SIG-M5 (cell line): ENCODE measurements at places on chromosomes 11 and 22.

GRCh38 chr11:91219535-91219934 lies 996.7 kb upstream of the CHORDC1 start:
- no peak for DNase-seq

- no peak for DNase-seq
Measured at GRCh38 chr11:2186669-2187279, 15.2 kb upstream of the TH start.

GRCh38 chr11:44159848-44160721 lies 64.6 kb downstream of the EXT2 start:
- DNase-seq, result no peak

- no peak for DNase-seq
Measured at GRCh38 chr22:37607010-37607934, 1.4 kb upstream of the GGA1 start.

GRCh38 chr11:6845383-6845782 lies at the start of gene OR10A5:
TSS of gene OR10A5 (plus strand) at chr11:6845683. CDS start at chr11:6845683, 0 bp downstream.
- DNase-seq, result no peak

DNA sequence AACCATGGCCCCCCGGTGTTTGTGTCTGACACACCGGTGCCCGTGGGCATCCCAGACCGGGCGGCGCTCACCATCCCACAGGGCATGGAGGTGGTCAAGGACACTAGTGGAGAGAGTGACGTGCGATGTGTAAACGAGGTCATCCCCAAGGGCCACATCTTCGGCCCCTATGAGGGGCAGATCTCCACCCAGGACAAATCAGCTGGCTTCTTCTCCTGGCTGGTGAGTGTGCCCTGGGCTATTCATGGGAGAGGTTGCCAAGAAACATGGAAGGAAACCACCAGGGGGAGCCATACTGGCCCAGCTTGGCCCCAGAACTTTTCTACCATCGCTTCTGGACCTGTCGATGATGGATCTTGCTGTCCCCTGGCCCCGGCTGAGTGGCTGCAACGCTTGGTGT lies 36.5 kb downstream of the PRDM11 start:
- DNase-seq, result no peak

DNA sequence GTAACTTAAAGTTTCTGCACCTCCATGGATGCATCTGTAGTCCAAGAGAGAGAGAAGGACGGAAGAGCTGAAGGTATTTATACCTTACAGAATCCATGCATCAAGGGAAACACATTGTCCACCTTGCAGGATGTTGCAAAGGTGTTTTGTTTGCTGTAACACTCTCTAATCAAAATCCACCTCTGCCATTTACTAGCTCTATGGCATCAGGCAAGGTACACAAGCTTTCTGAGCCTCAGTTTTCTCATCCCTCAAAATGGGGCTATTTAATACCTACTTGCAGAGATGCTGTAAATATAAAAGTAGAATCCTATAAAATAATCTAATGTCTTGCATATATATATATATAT lies 21.6 kb upstream of the SPON1 start:
- DNase-seq, result no peak

- no peak for DNase-seq
Measured at GRCh38 chr22:37972527-37972926, 11.8 kb downstream of the SOX10 start.

DNA sequence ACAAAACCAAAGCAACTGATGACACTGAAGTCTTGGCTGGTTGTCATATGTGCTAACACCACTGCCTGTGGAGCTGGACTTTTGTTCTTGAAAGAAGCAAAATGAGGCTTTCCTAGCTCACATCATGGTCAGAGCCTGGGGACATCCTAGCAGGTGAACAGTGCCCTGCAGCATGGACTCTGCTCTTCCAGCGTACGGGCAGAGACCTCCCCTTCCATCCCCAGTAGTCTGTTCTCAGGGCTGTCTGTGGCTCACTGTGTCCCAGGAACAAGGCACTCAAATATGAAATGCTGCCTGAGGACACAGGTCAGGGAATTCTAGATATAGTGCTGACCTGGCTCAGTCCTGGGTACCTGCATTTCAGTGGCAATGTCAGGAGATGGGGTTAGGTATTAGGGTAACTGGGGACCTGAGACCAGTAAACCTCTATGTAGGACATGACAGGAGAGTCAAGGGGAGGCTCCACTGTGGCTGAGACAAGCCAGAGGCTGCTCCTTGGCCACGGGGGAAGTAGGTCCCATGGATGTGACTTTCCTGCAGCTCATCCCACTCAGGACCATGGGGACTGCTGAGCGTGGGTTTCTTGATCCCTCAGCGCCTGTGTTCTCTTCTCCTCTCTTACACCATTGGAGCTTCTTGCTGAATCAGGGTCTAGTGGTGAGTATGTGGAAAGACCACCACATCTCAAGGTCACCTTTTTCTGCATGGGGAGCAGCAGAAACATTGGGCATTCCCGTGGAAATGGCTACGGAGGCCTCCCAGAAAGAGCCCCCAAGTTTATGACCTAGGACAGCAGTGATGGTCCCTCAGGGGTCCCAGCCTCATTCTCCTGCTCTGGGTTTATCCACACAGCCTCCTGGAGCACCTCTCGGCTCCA lies 80.1 kb downstream of the ZNF280B start:
- DNase-seq, result no peak

- DNase-seq, result no peak
Measured at GRCh38 chr11:59193587-59194130, 19.1 kb downstream of the MPEG1 start.

DNA sequence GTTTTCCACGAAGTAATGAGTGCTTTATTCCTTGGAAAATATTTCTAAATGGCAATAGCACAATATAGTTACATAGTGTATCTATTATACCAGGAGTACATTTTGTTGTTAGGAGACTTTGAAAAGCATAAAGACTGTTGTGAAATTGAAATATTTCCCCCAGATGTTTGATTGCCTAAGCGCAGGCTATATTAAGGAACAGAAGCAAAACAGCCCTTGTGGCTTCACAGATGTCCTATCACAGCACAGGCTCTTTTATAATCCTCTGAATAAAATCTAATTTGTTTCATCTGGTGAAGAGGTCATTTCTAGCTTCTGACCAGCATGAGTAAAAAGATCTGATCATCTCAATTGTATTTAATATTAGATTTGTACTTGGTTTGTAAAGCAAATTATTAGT lies 48.2 kb downstream of the BSX start:
- DNase-seq, result no peak

DNA sequence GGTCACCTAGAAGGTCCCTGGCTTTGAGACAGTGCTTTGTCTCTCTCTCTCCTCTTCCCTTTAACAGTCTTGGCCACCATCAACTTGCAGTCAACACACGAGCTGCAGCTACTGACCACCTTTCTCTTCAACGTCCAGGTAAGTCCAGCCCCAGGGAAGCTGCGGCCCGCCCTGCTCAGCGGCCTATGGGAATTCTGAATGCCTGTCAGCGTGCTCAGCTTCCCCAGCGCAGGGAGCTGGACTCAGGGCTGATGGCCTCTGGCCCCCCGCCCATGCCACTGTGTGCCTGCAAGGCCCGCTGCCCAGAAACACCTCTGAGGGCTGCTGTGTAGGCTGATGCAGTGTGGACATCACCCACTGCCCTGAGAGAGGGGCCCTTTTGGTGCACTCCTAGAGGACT lies 32.5 kb downstream of the GLB1L2 start:
- no peak for DNase-seq

DNA sequence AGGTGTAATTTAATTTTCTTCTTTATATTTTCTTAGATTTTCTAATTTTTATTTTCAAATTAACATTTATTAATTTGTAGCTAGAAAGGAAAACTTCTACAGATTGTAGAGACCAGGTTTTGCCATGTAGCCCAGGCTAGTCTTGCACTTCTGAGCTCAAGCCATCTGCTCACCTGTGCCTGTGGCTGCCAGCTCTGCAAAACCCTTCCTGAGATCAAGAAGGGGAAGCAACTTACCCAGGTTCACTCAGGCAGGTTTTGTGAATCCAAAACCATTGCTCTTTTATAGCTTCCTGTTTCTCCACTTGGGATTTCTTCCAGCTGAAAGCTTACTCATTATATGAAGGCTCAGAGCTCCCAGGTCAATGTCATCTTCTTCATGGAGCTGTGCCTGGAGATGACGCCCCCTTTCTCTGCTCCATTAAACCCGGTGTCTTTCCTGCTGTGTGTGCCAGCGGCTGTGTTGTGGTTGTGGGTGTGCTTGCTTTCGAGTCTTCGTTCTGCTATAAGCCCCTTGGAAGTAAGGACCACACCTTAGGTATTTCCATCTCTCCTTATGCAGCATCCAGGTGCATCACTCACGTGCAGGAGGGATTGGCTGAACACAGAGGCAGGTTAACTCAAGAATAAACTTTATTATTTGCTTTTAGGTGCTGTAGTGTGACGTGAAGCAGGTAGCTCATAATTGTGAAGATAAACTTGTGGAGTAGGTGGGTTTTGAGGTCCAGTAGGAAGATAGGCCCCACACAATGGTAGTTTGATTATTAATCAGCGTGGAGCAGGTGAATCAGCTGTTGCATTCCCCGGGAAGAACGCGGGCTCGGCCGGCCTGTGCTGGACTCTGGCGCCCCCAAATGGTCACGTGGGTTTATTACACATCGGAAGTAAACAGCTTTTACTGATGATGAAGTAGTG lies 42.2 kb upstream of the INCENP start:
- DNase-seq, result no peak

DNA sequence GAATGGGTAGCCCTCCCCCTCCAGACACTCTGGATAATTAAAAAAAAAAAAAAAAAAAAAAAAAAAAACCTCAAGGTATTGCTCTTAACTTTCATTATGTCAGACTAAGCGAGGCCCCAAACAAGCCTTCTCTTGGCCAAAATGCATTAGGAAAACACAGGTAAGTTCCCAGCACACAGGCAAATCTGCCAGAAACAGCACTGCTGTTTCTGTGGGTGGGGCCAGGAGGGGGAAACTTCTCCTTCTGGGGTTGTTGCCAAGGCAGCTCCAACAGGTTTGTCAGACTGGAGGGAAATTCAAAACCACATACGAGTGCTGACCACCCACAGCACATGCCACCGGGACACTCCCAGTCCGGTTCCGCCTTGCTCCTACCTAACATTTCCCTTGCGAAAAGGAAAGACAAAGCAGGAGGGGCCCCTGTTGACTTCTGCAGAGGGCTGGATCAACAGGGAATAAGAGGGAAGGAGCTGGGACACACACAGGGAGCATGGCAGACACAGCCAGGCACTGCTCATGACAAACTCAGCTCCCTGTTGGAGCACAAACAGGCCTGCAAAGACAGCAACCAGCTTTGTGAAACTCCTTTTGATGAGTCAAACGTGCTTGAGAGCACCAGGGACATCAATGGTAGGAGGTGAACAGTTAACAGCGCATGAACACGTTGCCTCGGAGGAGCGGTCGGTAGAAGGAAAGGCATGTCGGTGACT lies 55.0 kb downstream of the MYH9 start:
- DNase-seq, result peak; percentile 28

DNA sequence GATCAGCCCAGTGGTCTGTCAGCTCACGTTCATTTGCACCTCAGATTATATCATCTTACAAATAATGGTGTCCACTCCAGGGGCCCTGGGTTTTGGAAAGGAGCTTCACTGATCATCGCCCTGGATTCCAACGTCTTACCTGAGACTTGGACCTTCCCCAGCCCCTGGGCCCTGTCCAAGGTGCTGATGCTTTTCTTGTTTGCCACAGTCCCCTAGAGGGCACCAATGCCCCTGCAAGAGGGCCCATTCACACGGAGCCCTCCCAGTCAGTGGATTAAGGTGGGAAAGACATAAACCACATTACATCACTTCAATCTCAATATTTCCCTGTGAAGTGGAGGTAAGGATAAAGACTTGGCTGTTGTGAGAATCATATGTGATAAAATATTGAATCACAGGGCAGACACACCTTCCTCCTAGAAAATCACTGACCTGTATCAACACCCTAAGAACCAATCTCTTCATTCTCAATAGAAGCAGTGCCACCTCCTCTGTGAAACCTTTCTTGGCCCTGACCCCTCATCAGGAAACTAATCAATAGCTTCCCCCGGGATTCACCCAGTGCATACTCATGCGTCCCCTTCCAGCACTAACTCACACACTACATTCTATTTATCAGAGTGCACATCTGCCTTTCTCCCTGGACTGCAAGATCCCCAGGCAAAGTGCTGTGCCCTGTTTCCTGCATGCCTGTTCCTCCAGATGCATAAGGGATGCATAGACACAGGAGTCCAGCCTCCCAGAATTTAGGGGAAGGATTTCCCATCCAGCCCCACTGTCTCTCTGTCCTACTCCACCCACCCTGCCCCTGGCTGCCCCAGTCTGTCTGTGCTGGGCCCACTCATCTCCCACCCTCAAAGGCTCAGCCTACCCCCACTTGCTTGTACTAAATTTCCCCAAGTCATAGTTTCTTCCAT lies 167.0 kb downstream of the BUD13 start:
- no peak for DNase-seq

DNA sequence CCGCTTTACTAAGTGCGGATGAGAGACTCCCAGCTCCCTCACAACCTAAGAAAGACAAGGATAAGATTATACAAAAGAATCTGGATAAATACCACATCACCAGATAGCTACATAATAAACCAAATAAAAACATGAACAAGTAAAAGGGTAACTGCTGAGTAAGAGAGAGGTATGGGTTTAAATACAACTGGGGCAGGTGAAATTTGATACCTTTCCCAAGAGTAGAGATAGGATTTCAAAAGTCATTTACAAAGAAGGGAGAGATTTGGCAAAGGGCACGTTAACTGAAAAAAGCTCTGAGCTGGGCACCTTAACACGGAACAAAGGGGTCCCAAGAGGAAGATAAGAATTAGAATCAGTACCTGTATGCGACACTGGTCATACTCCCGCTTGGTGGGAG lies 1.7 kb downstream of the UBXN1 start:
- no peak for DNase-seq

GRCh38 chr11:655036-655726 lies 18.1 kb downstream of the DRD4 start:
- DNase-seq, result no peak

DNA sequence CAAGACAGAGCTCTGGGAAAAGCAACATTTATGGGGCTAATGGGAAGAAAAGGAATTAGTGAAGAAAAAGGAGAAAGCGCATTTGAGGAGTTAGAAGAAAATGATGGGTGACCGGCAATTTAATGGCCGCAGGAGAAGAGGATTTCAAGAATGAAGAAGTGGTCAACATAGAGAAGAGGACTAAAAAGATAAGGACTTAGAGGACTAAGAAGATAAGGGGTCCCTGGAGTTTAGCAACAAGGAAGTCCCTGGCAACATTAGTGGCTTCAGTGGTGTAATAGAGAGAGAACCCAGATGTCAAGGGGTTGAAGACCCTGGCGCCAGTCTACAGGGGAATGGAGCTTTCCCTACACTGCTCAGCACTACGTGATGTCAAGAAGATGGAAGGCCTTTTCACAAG lies 32.3 kb downstream of the WEE1 start:
- DNase-seq, result no peak

- DNase-seq, result peak; percentile 64
Measured at GRCh38 chr22:36467946-36468345, 13.5 kb downstream of the TXN2 start.
